GDM1 (cell line): ENCODE measurements at places on chromosomes 12 and 14.

DNA sequence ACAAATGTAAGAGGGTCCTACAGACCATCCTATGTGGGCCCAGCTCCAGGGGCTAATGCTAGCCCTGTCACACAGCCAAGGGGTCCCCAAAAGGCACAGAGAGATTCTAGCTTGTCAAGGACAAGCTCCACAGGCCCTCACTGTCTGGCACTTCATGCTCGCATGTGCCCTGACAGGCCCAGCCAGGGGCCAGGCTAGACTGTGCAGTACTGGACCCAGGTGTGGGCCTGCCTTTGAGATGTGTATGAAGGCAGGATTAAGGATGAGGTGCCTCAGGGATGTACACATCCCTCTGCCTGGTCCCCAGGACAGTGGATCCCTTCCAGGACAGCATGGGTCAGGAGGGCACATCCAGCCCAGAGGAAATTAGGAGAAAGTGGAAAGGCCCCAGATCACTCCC lies 57.8 kb downstream of the VWF start:
- no peak for DNase-seq

- DNase-seq, result no peak
These were observed 300.5 kb downstream of the PRKD1 start for GRCh38 chr14:29627137-29627536.

- DNase-seq, result no peak
These were observed at the start of gene HIP1R for GRCh38 chr12:122834921-122835749. HIP1R (plus strand) TSS chr12:122835457; CDS start chr12:122835551, 94 bp downstream.

GRCh38 chr14:49923442-49923841 lies 30.6 kb downstream of the ARF6 start:
- no peak for DNase-seq

- DNase-seq, result no peak
These were observed 594 bp upstream of the VCPKMT start for GRCh38 chr14:50116966-50117365.

GRCh38 chr14:94103554-94104150 lies 6.9 kb upstream of the IFI27 start:
- DNase-seq, result no peak

- DNase-seq, result no peak
These were observed 14.3 kb downstream of the AGAP2 start for GRCh38 chr12:57724003-57724935.

GRCh38 chr14:92635896-92636295 lies 112.5 kb downstream of the LGMN start:
- no peak for DNase-seq

GRCh38 chr12:991350-992333 lies 619 bp downstream of the ERC1 start:
- no peak for DNase-seq

- DNase-seq, result no peak
These were observed 1002.3 kb downstream of the TMEM121 start for GRCh38 chr14:106528717-106529116.

- DNase-seq, result no peak
These were observed 3.7 kb upstream of the PNMA1 start for GRCh38 chr14:73717711-73718417.

- DNase-seq, result no peak
These were observed 863.9 kb downstream of the BCL11B start for GRCh38 chr14:98408024-98408555.

GRCh38 chr12:25698772-25699171 lies 145.7 kb upstream of the LMNTD1 start:
- no peak for DNase-seq

GRCh38 chr14:32201816-32202490 lies at the start of gene RNU6-7:
RNU6-7 (plus strand) TSS chr14:32202045.
- no peak for DNase-seq

GRCh38 chr14:65627315-65627714 lies 214.8 kb downstream of the FUT8 start:
- no peak for DNase-seq

DNA sequence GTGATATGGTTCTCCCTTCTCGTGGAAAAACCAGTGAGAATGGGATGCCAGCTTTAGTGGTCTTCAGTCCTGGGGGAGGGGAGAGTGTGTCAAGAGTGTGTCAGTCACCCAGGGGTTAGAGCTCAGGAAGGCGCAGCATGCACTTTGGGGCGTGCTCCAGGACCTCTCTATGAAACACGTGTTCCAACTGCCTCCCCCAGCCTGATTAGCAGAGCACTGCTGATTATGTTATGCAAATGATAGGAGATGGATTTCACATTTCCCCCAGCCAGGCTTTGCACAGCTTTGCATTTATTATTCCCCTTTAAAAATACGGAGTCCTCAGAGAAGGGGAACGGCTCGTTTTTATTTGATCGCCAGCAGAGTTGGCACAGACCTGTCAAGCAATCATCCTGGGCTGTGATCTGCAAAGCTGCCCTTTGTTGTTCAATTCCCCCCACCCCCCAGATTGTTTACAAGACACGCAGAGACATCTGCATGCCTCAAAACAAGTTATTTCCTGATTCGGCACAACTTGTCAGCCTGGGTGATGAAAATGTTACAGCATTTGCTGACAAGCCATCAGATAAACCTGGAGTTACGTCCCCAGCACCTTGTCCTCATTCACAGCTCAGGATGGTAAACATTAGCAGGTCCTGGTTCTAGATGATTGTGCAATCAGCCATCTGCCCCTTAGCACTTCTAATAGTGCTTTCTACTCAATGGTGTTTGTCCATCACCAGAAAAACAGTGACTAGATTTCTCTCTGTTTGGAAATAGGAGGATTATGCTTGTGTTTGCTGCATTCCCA lies 196.5 kb downstream of the NOVA1 start:
- DNase-seq, result no peak

DNA sequence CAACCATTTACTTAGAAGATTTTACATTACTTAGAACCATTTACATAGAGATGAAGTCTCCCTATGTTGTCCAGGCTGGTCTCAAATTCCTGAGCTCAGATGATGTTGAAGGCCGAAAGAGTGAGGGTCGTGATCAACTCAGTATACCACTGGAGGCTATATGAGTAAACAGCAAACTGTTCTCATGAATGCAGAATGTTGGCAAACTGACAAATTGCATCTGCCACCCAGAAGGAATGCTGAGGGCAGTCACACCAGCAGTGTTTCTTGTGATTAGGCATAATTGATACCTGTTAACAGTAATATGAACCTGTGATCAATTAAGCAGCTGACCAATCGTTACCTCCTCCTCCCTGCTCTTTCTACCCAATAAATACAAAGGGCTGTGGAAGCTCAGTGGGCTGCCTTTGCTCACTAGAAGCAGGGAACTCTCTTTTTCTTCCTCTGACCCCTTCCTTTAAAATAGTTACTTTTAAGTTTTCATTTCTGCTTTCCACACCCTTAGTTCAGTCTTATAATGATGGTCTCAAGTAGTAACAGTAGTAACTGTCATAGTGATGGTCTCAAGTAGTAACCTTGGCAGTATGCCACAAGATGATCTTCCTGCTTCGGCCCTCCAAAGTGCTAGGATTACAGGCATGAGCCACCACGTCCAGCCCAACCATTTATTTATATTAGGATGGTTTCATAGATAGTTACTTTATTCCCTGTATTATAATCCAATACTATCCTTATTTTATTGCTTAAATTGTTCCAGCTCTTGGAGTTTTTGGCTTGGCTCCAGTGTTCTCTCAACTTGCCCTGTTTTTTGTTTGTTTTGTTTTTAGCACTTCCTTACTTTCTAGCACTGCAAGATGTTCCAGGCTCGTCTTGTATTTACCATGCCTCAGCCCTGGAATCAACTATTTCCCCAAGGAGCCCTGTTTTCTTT lies 25.8 kb downstream of the LIMA1 start:
- DNase-seq, result no peak

- DNase-seq, result no peak
These were observed 85.7 kb downstream of the PAPOLA start for GRCh38 chr14:96587823-96588385.

DNA sequence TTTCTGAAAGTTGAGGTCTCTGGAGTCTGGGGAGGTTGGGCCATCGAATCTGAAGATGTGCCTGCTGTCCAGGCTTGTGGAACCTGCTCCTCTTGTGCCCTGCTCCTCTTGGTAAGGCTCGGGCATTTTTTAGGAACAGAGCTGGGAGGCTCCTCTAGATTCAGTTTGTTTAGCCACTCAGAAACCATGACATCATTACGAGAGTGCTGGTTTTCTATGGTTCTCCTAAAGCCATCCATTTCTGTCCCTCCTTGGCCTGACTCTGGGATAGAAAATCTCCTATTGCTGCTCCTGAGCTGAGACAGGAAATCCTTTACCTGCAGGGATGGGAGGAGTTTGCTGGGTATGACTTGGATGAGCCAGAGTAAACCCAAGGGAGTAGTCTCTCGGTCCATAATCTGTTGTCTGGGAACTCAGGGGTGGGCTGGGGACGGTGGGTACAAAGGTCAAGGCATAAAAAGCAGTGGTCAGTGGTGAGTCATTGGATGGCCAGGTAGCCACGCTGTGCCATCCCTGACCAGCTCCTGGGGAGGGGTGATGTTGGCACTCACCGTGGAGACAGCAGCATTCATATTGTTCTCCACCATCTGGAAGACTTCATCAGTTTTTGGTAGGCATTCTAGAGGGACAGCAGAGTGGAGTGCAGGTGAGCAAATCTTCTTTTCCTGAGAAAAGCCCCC lies 2.4 kb upstream of the ADCY4 start:
- no peak for DNase-seq

- DNase-seq, result no peak
These were observed 10.7 kb downstream of the TBX3 start for GRCh38 chr12:114673169-114673833.

GRCh38 chr14:93009471-93010129 lies 86.7 kb downstream of the CHGA start:
- DNase-seq, result no peak

DNA sequence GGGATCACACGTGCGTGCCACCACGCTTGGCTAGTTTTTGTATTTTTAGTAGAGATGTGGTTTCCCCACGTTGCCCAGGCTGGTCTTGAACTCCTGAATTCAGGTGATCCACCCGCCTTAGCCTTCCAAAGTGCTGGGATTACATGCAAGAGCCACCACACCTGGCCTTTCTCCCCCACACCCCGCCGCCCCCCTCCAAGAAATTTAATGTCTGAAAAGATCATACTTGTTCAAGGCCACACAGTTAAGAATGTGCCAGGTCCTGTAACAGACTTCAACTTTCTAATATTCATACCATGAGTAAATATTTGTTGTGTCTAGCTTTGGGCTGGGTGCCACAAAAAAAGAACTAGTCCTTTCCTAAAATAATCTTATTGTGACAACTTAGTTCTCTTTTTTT lies 9.1 kb downstream of the GATC start:
- no peak for DNase-seq

GRCh38 chr12:1071182-1071581 lies 80.2 kb downstream of the ERC1 start:
- no peak for DNase-seq

- no peak for DNase-seq
These were observed 105.1 kb downstream of the KICS2 start for GRCh38 chr12:64116969-64117368.

DNA sequence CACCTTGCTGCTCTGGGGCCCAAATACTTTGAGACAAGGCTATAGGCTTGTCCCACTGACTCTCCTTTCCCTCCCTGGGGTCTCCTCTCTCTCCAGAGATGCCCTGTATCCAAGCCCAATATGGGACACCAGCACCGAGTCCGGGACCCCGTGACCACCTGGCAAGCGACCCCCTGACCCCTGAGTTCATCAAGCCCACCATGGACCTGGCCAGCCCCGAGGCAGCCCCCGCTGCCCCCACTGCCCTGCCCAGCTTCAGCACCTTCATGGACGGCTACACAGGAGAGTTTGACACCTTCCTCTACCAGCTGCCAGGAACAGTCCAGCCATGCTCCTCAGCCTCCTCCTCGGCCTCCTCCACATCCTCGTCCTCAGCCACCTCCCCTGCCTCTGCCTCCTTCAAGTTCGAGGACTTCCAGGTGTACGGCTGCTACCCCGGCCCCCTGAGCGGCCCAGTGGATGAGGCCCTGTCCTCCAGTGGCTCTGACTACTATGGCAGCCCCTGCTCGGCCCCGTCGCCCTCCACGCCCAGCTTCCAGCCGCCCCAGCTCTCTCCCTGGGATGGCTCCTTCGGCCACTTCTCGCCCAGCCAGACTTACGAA lies 3.1 kb downstream of the NR4A1 start:
- no peak for DNase-seq

- no peak for DNase-seq
These were observed 8.4 kb downstream of the HOXC8 start for GRCh38 chr12:54017027-54017788.

GRCh38 chr12:115521771-115522409 lies 755.6 kb downstream of the MED13L start:
- DNase-seq, result no peak

DNA sequence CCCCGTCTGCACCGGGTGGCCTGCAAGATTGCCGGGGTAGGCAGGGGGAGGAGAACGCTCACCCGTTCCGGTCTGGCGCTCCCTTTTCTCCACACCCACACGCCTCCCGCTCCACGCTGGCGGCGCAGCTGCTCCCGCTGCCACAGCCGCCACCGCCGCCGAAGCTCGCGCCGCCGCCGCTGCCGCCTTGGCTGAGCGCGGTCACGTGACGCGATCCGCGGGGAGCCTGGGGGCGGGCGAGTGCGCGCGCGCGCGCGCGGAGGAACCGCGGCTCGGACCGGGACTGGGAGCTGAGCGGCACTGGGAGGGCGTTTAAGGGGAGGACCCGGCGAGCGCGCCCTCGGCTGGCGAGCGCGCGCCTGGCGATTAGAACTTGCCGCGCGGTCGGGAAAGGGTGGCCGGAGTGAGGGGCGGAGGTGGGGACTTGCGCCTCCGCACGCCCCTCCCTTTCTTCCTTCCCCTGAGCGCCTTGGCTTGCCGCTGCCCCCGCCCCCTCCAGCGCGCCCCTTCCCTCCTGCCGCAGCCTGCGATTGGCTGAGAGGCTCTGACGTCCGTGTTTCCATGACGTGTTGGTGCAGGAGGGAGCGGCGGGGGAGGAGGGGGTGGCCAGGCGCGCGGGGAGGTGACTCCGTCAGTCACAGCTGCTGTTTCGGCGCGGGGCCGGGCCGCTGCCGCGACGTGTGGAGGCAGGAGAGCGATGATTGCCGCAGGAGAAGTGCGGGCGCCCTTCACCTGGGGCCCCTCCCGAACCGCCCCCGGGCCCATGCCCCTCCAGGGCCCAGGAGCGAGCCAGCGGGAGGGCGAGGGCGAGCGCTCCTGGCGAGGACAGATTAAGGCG lies 738 bp upstream of the ATP2B1 start:
- peak; percentile 99 for DNase-seq

- no peak for DNase-seq
These were observed 2.1 kb upstream of the GTSF1 start for GRCh38 chr12:54475537-54475936.

DNA sequence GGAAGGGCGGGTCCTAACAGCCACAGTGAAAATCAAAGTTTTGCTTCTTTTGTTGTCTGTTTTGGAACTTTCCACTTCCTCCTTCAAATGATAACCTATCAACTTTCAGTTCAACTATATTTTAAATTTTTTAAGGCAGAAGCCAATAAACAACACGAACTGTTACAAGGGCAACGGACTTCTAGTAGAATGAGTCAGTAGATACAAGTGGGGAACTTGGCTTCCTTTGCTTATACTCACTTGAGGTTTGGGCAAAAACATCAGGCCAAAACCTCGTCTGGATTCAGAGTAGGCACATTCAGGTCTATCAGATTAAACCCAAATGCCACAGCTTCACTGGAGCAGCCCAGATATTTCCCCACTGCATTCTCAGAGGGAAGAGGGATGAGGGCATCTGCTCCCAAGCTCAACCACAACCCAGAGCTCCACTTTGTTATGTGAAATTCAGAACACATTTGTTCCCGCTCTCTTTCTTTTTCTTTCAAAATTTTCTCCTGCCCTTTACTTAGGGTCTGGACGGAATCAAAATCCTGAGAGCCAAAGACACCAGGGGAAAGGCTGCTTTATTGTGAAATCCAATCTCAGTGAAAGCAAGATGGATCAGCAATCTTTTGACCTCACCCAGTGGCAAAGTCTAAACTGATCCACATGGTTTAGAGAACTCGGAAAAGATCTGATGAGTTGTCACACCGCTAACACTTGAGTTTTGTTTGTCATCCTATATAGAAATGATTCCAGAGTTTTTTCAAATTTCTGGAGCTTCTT lies 152.5 kb upstream of the BTG1 start:
- DNase-seq, result no peak
